ENCODE measurements at places on chromosomes 2 and 18.

DNA sequence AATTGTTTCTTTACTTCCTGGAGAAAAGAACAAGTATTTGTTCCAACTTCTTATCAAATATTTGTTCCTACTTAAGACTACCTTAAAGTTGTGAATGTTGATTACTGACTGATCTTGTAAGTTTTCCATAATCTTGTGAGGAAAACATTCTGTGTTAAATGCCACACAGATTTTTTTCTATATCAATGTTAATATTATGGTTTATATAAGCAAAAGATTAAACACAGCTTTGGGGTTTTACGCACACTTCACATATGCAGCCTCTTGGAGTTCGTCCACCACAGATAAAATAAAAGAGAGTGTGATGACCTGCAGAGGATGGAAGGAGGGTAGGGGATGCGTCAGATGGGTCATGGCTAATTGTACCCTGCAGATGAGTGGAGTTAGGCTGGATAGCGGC lies 780.0 kb upstream of the SALL3 start:
- DNase-seq = no peak

DNA sequence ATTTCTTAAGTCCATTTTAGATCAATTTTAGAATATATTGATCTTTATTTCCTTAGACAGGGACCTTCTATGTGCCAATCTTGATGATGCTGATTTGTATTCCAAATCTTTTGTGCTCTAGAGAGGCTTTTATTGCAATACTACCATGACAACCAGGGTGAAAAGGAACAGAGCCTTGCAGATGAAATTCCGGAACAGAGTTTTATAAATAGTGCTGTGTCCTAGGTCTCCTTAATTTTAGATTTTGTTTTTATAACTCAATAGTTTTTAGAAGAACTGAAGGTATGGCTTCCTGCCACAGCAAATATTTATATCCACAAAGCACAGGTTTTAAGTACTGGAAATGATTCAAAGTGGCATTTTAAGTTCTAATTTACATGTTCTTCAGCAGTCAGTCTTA lies 160.2 kb downstream of the PMAIP1 start:
- peak; percentile 4 for DNase-seq

DNA sequence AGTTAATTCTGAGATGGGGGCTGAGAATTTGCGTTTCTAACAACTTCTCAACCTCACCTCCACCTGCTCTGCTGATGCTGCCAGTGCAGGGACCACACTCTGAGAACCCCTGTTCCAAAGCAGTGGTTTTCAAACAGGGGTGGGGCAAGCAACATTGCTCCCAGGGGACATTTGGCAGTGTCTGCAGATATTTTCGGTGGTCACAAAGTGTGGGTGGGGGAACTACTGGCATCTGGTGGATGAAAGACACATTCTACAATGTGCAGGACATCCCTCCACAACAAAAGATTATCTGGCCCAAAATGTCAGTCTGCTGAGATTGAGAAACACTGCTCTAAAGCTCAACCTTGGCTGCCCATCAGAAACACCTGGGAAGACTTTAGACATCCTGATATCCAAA lies 188.7 kb upstream of the SATB2 start:
- DNase-seq = no peak

- no peak for DNase-seq
Observed at GRCh38 chr18:79523206-79523735, 127.5 kb downstream of the NFATC1 start.

GRCh38 chr18:9758624-9759075 lies 50.5 kb downstream of the RAB31 start:
- no peak for DNase-seq

DNA sequence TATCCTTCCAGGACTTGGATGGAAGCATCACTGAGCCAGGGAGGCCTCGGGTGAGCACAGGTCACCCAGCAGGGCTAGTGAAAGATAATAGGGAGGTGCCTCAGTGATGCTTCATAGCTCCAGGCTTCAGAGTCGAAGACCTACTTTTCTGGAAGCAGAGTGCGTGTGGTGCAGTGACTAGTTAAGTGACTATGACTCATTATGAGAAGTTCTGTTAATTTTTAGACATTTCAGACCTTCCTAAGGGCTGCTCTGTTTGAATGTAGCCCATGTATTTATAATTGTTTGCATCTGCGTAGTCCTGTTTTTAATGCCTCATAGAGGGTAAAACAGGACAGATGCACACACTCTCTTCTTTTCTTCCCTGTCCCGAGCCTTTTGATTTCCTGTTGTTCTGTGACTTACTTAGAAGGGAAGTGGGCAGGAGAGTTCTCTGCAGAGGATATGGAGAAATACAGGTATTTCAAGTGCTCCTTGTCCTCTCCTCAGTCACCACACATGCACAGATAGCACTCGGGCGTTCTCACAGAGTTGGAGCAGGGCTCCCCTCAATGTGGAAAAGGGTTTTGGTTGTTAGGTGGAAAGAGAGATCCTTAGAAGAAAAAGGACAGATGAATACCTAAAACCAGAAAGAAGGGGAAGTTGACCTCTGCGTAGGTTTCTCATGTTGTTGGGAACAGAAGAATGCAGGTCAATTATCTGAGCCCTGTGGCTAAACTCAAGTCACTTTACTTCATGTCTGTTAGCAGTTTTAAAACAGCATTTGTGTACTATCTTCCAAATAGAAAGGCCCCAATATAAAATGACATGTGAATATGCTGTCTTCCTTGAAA lies 34.7 kb downstream of the RALB start:
- peak; percentile 91 for DNase-seq

DNA sequence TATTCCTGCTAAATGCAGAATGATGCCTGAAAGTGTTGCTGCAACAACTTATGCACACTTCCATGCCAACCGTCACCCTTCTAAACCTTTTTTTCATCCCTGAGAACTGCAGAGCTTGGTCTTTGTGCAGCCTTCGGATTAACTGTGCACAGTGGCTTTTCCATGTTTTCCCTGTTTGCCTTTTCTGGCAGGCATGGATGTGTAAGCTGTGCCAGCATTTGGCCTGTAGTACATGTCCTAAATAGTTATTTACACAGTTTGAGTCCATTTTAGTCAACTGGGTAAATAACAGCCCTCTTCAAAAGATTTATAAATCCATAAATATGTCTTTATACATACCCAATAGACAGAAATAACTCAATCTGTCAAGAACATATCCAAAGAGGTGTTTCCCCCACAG lies 31.5 kb downstream of the MEIS1 start:
- no peak for DNase-seq

GRCh38 chr2:66457545-66457944 lies 22.6 kb downstream of the MEIS1 start:
- DNase-seq = no peak

GRCh38 chr2:125711075-125711474 lies 944.9 kb upstream of the GYPC start:
- no peak for DNase-seq

DNA sequence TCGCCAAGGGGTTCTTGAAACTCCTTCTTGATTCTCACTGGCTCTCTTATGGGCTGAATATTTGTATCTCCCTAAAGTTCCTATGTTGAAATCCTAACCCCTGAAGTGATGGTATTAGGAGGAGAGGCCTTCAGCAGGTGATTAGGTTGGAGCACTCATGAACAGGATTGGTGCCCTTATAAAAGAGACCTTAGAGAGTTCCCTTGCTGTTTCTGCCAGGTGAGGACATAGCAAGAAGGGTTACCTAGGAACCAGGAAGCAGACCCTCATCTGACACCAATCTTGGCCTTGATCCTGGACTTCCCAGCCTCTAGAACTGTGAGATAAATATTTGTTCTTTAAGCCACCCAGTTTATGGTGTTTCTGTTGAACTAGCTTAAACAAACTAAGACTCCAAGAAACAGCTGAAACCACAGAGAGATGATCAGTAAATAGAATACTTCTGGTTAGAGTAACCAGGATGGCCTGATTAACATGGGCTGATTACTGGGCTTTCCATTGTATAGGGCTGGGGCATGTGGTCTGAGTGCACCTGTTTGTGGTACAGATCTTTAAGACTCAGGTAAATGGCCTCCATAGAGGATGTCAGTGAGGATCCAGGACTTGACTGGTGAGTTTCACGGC lies 7.7 kb upstream of the CDC42EP3 start:
- no peak for DNase-seq

DNA sequence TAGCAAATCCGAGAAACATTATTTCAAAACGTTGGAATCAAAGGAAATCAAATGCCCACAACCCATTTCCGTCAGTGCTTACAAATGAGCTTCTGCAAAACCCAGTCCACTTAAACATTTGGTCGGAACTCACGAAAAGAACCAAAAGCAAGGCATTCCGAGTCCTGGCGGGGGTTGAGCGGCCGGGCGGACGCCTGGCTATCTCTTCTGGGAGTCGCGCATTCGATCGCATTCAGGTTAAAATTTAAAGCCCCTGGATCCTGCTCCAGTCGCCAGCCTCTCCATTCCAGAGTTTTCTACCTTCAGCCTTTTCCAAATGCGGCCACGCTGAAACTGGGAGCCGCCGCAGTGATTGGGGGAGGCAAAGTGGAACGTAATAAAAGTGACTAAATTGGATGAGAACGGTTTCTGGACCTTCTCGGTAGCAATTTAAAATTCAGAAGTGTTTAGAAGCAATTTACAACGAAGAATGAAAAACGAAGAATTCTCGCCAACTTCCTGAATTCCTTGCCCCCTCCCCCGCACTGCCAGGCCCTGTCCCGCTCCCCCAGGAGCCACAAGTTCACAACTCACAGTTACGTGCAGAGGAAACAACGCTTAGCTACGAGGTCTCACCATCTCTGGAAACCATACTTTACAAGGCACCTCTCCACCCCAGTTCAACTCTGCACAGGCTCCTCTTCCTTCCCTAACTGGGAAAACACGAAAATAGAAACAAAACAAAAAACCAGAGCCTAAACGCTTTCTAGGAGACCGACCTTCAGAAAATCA lies 1.7 kb upstream of the GATA6 start:
- peak; percentile 51 for DNase-seq

GRCh38 chr2:121805766-121806143 lies 50.3 kb downstream of the TSN start:
- DNase-seq = no peak

DNA sequence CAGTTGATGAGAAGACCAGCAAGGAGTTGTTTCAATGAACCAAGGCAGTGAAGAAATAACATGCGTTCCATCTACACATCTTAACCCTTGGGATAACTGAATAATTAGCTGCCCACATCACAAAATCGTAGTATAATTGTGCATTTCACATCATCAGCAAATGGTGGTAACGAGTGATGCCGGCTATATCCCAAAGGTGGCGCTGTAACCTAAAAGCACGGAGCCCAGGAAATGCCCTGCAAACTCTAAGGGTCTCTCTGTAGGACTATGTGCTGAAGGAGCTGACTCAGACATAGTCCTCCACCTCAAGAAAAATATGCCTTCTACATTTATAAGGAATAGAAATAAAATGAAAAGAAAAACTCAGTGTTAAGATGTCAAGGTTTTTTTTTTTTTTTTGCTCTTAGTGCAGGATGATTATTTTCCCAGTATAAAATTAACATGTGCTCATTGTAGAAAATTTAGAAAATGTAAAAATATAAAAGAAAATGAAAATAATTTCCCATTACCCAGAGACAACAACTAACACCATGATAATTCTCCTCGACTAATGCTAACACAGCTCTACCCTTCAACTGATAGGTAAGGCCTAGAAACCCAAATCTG lies 23.1 kb upstream of the DSG3 start:
- peak; percentile 61 for DNase-seq

DNA sequence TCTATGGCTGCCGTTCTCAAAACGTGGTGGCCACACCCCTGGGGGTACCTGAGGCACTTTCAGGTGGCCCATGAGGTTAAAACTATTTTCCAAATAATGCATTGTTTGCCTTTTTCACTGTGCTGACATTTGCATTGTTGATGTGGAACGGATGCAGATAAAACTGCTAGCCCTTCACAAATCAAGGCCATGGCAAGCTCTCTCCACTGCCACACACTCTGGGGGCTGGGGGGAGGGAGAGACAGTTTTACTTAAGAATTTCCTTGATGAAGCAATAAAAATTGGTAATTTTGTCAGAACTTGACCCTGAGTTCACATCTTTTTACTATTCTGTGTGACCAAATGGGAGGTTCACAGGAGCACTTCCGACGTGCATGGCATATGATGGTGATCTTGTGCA lies 22.0 kb upstream of the TGIF1 start:
- no peak for DNase-seq

GRCh38 chr2:72920318-72921087 lies 3.2 kb downstream of the EMX1 start:
- DNase-seq = peak; percentile 33

GRCh38 chr18:47150824-47151366 lies 595 bp upstream of the HDHD2 start:
- no peak for DNase-seq

DNA sequence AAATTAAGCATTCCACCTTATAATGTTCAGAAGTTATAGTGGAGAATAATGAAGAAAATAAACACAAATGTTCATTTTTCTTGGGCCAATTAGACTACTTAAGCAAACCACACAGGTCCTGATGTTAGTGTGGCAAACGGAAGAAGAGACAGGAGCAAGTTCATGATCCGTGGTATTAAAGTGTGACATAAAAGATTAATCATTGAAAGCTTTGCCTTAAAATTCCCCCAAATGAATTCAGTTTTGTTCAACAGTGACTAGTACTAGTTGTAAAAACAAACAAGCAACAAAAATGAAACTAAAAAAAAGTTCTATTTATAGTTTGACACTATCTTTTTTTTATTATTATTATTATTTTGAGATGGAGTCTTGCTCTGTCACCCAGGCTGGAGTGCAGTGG lies 73.7 kb downstream of the RFTN2 start:
- DNase-seq = no peak

DNA sequence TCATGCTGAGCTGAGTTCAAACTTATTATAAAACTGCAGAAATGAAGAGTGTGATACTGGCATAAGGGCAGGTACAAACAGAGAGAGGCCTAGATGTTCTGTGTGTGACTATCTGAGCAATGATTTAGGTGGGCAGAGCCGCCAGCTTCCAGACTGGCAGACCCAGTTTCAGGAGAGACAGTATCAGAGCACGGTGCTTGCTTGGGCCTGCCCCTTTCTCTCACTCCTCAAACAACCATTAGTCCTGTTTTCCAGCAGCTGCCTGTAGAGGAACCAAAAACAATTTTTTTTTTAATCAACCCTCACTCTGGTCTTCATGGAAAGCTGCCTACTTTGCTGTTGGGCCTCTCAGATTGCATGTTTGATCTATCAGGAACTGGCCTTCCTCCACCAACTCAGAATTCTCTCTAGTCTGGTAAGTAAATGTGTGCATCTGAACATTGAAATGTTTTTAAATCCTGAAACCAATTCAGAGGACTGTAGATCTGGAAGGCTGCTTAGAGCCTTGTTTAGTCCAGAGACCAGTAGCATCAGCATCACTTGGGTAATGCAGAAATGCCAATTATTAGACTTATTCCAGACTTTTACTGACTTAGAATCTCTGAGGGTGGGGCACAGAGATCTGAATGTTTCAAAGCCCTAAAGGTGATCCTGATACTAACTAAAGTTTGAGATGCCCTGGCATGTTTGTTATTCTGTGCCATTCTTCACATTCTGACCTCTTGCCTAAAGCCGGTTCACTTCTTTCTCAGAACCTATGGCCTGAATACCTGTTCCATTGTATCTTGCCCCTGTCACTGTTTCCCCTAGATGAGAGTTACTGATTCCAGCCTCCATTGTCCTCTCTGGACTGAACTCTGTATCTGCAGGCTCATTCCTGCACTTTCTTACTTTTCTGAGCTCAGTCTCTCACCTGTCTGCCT lies 24.8 kb upstream of the CRIM1 start:
- DNase-seq = peak; percentile 17

All from fibroblast of lung (primary cell).